Muscle of leg (tissue), 16 donors: ENCODE measurements at places on chromosomes 7 and 10. TPM values are rescaled to one million over a fixed set of nuclear protein-coding genes. Genes with fewer than 3 reads are reported as not detected.
A peak's percentile ranks its signal among the peaks of the same experiment; 100 is the strongest.

The GLCCI1 gene
- 9.7 TPM for total RNA-seq

The CHAT gene
- not detected for total RNA-seq

The CFTR gene
- 0.04 TPM for total RNA-seq

The PCLO gene
- 0.27 TPM for total RNA-seq

The TAC1 gene
- 2.0 TPM for total RNA-seq

The PDE6C gene
- total RNA-seq, result not detected

The PHF14 gene
- total RNA-seq, result 38.0 TPM

The SLC18A3 gene
- not detected for total RNA-seq

The STAG3 gene
- total RNA-seq, result 1.6 TPM

The SLC26A3 gene
- total RNA-seq, result not detected

The PSMG3 gene
- total RNA-seq, result 35.5 TPM

The MEPCE gene
- total RNA-seq, result 23.5 TPM

The RASA4B gene
- total RNA-seq, result 8.9 TPM

The OR2A42 gene
- total RNA-seq, result 0.04 TPM

The GFRA1 gene
- 41.5 TPM for total RNA-seq

- no peak for DNase-seq
- no peak overlapping the region for H3K4me3 ChIP-seq
- H3K4me1 ChIP-seq, result peaks cover 36% of the 10 kb centered on the region
- no peaks in the 10 kb centered on the region for H3K27me3 ChIP-seq
- H3K27ac ChIP-seq, result no peak overlapping the region
These were observed 16.6 kb downstream of the ESYT2 start for GRCh38 chr7:158812684-158813083.

GRCh38 chr10:101616415-101617101, 28.4 kb downstream of the DPCD start:
- DNase-seq, result no peak
- H3K36me3 ChIP-seq, result peaks cover 59% of the 10 kb centered on the region
- no peaks in the 10 kb centered on the region for H3K27me3 ChIP-seq

DNA sequence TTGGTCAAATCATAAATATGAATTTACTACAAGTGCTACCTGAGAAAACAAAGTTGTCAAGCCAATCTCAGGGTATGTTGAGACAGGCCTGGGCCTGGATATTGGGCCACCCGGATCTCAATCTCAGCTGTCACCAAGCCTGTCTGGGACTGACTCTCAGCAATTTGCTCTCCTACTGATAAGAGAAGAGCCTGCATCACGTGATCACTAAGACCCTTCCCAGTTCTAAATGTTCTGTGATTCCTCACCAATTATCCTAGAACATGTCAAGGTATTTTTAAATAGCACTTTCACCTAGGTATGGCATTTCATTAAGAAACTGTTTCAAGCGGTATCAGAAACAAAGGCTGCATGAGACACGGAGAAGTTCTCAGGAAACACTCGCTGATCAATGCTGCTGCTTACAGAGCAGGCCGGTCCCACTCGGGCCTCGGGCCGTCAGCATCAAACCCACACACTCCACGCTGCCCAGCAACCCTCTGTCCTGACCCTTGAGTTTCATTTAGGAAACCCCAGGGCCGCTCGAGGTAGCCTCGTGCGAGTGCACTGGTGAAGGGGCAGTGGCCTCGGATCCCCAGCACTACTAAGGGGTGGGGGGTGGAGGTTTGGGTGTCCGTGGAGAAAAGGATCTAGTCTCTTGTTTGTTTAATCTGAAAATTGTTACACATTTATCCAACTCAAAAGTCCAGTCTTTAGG, 4.1 kb downstream of the KLF6 start:
- H3K27ac ChIP-seq, result peak overlapping the region; percentile 99
- peak overlapping the region; percentile 96 for H3K4me3 ChIP-seq
- no peak for DNase-seq
- H3K4me1 ChIP-seq, result peaks cover 53% of the 10 kb centered on the region
- H3K36me3 ChIP-seq, result peaks cover 61% of the 10 kb centered on the region

DNA sequence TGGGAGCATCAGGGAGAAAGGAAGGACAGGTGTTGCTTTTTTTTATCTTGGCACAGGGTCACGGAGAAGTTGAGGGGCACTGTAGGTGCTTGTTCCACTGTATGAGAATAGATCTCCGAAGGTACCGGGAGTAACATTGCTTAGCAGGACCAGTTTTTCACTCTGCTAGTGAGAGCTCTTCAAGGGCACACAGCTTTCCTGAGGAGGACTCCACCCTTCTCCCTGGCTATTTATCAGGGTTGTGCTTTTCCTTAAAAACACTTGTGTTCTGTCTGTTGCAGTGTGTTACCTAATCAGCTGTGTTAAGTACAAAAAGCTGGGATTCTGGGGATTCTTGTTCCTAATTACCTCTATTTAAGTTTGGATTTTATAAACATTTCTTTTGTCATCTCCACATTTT, 160.5 kb downstream of the SND1 start:
- no peak overlapping the region for H3K4me3 ChIP-seq
- DNase-seq, result no peak
- peaks cover 5% of the 10 kb centered on the region for H3K36me3 ChIP-seq
- H3K27ac ChIP-seq, result no peak overlapping the region
- H3K27me3 ChIP-seq, result no peaks in the 10 kb centered on the region
- peaks cover 3% of the 10 kb centered on the region for H3K4me1 ChIP-seq

DNA sequence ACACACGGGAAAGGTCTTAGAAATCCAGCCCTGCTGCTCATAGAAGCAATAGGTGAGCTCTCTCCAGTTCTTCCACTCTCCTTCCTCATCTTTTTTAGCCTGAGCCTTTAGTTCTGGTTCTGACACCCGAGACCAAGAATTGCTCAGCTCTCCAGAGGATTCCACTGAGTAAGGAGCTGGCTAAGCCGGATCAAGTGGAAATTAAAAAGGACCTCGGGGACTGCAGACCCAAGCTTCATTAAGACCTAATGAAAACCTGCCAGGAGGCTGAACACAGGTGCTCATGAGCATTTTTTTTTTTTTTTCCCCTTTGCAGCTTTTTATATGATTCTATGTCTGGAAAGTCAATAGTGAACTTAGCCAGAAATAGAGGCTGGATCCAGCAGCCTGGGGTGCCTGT, 1176.0 kb upstream of the AUTS2 start:
- peak; percentile 28 for DNase-seq
- H3K27me3 ChIP-seq, result no peaks in the 10 kb centered on the region

DNA sequence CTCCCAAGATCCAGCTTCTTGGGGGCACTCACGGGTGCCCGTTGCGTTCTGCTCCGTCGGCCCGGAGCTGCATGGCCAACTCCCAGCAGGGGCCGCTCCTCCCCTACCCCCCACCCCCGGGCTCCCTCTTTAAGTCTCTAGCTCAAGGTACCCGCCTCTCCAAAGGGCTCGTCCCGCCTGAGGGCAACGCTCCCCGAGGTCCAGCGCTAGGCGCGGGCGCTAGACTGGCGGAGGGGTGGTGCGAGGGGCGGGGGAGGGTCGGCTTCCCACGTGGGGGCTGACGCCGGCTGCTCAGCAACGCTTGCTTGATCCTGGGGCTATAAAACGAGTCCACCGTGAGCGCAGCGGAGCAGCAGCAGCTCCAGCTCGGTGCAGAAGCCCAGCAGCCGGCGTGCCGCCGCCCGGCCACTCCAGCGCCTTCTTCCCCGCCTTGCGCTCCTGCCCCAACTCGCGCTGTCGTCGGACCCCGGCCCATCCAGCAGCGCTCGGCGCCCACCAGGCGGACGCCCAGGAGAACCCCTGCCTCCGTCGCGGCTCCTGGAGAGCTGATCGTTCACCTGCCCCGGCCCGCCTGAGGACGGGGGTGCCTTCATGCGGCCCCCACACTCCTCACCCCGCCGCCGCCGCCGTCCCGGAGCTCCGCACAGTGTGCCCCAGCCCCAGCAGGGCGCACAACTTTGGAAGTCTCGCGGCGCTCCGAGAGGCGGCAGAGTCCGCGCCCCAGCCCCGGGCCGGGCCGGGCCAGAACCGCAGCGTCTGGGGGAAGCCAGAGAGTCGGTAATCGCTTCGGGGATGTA, at the start of gene ADRA2A:
Gene ADRA2A (plus strand): TSS at position 348 of the 797 bp plus-strand sequence. CDS start 968 bp downstream, outside the sequence.
- peak within 1 kb of the TSS; percentile 42 for H3K4me3 ChIP-seq
- peak within 1 kb of the TSS; percentile 40 for H3K27ac ChIP-seq
- peaks cover 34% of the 10 kb centered on the region for H3K4me1 ChIP-seq
- H3K27me3 ChIP-seq, result peaks cover 54% of the 10 kb centered on the region
- no peaks in the 10 kb centered on the region for H3K36me3 ChIP-seq

DNA sequence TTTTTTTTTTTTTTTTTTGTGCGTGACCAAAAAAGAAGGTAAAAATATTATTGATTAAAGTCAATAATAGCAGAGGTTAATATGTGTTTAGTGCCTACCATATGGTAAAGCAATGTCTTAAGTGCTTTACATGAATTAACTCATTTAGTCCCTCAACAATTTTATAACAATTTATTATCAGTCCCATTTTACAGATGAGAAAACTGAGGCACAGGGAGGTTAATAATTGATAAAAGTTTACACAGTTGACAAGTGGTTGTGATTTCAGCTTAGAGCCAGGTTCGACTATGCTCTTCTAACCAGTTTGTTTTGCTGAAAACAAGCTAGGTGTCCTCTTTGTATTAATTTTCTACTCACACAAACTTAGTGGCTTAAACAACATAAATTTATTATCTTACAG, 67.0 kb downstream of the EXOC4 start:
- H3K27me3 ChIP-seq, result no peaks in the 10 kb centered on the region
- no peak overlapping the region for H3K4me3 ChIP-seq
- H3K4me1 ChIP-seq, result no peaks in the 10 kb centered on the region
- DNase-seq, result no peak

GRCh38 chr7:105640956-105641810, 59.9 kb upstream of the EFCAB10 start:
- H3K36me3 ChIP-seq, result peaks cover 33% of the 10 kb centered on the region
- peaks cover 21% of the 10 kb centered on the region for H3K4me1 ChIP-seq
- no peak overlapping the region for H3K4me3 ChIP-seq
- no peak overlapping the region for H3K27ac ChIP-seq
- H3K27me3 ChIP-seq, result no peaks in the 10 kb centered on the region
- DNase-seq, result peak; percentile 59

DNA sequence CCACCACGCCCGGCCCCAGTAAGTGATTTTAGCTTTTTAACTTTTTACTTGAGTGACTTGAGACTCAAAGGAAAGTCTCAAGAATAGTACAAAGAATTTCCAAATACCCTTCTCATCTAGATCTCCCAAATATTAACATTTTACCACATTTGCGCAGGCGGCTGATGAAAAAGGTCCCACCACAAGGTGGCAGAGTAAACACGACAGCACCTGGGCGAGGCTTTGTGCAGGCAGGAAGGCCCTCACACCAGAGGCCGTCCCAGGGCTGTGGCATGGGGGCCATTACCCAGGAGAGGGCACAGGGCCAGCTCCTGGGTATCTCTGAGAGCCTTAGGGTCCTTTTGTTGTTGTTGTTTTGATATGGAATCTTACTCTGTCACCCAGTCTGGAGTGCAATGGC, 50.0 kb upstream of the WIPI2 start:
- peaks cover 8% of the 10 kb centered on the region for H3K27me3 ChIP-seq
- no peak overlapping the region for H3K27ac ChIP-seq
- peak; percentile 20 for DNase-seq
- H3K4me3 ChIP-seq, result no peak overlapping the region

GRCh38 chr7:2432910-2433712, 29.7 kb downstream of the CHST12 start:
- H3K36me3 ChIP-seq, result peaks cover 49% of the 10 kb centered on the region
- no peaks in the 10 kb centered on the region for H3K27me3 ChIP-seq
- no peak overlapping the region for H3K27ac ChIP-seq
- no peak overlapping the region for H3K4me3 ChIP-seq
- no peaks in the 10 kb centered on the region for H3K4me1 ChIP-seq

GRCh38 chr10:118568327-118568848, 27.1 kb downstream of the PRLHR start:
- H3K4me3 ChIP-seq, result no peak overlapping the region
- peak; percentile 85 for DNase-seq
- H3K27me3 ChIP-seq, result no peaks in the 10 kb centered on the region
- peaks cover 45% of the 10 kb centered on the region for H3K4me1 ChIP-seq
- no peak overlapping the region for H3K27ac ChIP-seq

GRCh38 chr10:102153093-102153620, 968 bp downstream of the NOLC1 start:
- H3K4me1 ChIP-seq, result peaks cover 11% of the 10 kb centered on the region
- no peaks in the 10 kb centered on the region for H3K27me3 ChIP-seq
- peak overlapping the region; percentile 97 for H3K27ac ChIP-seq
- DNase-seq, result no peak
- H3K4me3 ChIP-seq, result peak overlapping the region; percentile 76

DNA sequence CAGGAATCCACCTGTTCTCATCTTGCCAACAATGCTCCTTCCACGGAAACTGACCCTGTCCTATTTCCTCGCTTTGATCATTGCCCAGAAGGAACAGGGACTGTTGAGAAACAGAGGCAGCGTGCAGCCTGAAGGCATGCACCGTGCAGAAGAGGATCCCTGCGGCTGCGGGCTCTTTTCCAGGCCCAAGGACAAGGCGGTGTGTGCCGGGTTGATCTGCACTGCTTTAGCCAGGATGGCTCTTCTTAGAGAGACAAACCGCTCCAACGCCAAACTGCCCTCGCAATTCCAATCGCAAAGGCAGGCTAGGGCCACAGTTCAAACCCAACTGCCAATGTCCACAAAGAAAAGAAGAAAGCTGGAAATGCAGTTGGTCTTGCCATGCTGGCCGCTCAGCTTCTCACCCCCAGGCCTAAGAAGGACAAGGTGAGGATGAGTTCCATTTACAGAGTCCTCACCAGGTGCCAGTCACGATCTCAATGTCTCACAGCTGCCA, 26.5 kb downstream of the BRI3 start:
- no peak overlapping the region for H3K4me3 ChIP-seq
- no peaks in the 10 kb centered on the region for H3K27me3 ChIP-seq
- no peak overlapping the region for H3K27ac ChIP-seq
- no peaks in the 10 kb centered on the region for H3K4me1 ChIP-seq
- DNase-seq, result no peak

DNA sequence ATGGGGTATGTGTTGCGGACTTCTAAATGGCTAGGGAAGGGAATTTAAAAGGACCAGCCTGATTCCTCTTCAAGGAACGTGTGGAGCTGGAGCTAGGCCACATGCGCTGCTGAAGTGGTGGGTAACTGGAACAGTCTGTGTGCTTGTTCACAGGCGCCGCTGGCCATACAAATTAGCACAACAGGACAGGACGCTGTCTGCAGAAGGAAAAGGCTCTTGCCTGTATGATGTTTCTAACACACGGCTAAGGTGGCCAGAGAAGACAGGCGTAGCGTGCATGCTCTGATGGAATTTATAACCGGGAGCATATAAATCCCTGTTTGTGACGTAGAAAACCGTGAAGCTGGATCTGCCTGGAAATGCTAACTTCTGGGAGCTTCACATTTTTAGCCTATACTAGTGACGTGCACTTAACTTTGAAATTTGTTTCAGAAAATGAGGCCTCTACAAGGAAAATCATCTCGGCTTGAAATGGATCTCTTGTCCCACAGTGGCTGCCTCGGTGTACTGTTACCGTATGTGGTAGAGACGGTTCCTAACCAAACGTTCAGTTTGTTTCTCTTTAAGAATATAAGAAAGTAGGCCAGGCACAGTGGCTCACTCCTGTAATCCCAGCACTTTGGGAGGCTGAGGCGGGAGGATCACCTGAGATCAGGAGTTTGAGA, 569.4 kb downstream of the PTPRN2 start:
- peaks cover 32% of the 10 kb centered on the region for H3K4me1 ChIP-seq
- H3K27ac ChIP-seq, result no peak overlapping the region
- H3K27me3 ChIP-seq, result no peaks in the 10 kb centered on the region
- DNase-seq, result peak; percentile 38

- H3K27me3 ChIP-seq, result no peaks in the 10 kb centered on the region
- H3K4me3 ChIP-seq, result no peak overlapping the region
- DNase-seq, result no peak
- no peaks in the 10 kb centered on the region for H3K36me3 ChIP-seq
- H3K27ac ChIP-seq, result no peak overlapping the region
- no peaks in the 10 kb centered on the region for H3K4me1 ChIP-seq
These were observed 80.5 kb upstream of the LRGUK start for GRCh38 chr7:134046594-134047128.

GRCh38 chr7:108127461-108127860, 2.7 kb downstream of the LAMB4 start:
- H3K4me3 ChIP-seq, result no peak overlapping the region
- H3K36me3 ChIP-seq, result no peaks in the 10 kb centered on the region
- H3K4me1 ChIP-seq, result no peaks in the 10 kb centered on the region
- H3K27ac ChIP-seq, result no peak overlapping the region
